ENCODE measurements at places on chromosomes 16 and 17.

GRCh38 chr17:63694229-63694949 is 5.5 kb downstream of the LIMD2 start:
- H3K27me3 ChIP-seq: peaks cover 5% of the 10 kb centered on the region
- H3K4me3 ChIP-seq: no peak overlapping the region
- peaks cover 6% of the 10 kb centered on the region for H3K4me1 ChIP-seq

GRCh38 chr16:83992624-83993023 is 24.6 kb downstream of the NECAB2 start:
- H3K27me3 ChIP-seq: peaks cover 55% of the 10 kb centered on the region
- H3K36me3 ChIP-seq: no peaks in the 10 kb centered on the region
- H3K4me3 ChIP-seq: no peak overlapping the region
- H3K4me1 ChIP-seq: peaks cover 4% of the 10 kb centered on the region
- no peak overlapping the region for H3K27ac ChIP-seq

DNA sequence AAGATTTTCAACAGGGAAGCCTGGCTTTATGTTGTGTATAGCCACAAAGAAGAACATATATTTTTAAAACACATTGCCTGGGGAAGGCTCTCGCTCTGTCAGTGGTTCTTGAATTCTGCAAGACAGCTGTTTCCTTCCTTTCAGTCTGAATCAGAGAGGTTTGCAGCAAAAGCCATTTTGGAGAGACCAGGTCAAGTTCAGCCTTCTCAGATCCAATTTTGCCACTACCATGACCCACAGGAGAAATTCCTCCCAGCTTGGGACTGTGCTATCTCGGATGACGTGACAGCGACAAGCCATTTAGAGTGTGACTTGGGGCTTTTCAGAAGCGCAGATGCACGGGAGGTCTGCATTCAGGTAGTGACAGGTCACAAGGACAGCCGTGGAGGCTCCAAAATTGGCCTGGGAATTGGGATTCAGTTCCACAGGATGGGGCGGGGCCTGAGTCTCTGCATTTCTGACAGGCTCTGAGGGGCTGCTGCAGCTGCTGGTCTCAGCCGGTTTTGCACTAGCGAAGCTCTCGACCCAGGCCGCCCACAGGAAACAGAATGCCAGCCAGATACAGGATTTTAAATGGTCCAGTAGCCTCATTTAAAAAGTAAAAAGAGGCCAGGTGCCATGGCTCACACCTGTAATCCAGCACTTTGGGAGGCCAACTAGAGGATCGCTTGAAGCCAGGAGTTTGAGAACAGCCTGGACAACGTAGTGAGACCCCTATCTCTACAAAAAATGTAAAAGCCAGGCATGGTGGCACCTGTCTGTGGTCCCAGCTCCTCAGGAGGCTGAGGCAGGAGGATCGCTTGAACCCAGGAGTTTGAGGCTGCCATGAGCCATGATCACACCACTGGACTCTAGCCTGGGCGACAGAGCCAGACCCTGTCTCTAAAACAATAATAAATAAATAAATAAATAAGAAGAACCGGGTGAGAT is 196.6 kb upstream of the CIBAR2 start:
- peaks cover 7% of the 10 kb centered on the region for H3K4me1 ChIP-seq
- H3K4me3 ChIP-seq: no peak overlapping the region
- H3K36me3 ChIP-seq: no peaks in the 10 kb centered on the region
- H3K27me3 ChIP-seq: no peaks in the 10 kb centered on the region
- H3K27ac ChIP-seq: peak overlapping the region; percentile 28

- no peaks in the 10 kb centered on the region for H3K4me1 ChIP-seq
- peaks cover 31% of the 10 kb centered on the region for H3K36me3 ChIP-seq
- no peak overlapping the region for H3K4me3 ChIP-seq
- no peak for DNase-seq
- no peaks in the 10 kb centered on the region for H3K27me3 ChIP-seq
- H3K27ac ChIP-seq: no peak overlapping the region
These were observed 23.3 kb downstream of the GPR179 start for GRCh38 chr17:38320482-38320881.

GRCh38 chr16:74936902-74937560 is 47.9 kb downstream of the WDR59 start:
- H3K27ac ChIP-seq: no peak overlapping the region
- DNase-seq: no peak
- H3K27me3 ChIP-seq: no peaks in the 10 kb centered on the region
- H3K4me1 ChIP-seq: no peaks in the 10 kb centered on the region

DNA sequence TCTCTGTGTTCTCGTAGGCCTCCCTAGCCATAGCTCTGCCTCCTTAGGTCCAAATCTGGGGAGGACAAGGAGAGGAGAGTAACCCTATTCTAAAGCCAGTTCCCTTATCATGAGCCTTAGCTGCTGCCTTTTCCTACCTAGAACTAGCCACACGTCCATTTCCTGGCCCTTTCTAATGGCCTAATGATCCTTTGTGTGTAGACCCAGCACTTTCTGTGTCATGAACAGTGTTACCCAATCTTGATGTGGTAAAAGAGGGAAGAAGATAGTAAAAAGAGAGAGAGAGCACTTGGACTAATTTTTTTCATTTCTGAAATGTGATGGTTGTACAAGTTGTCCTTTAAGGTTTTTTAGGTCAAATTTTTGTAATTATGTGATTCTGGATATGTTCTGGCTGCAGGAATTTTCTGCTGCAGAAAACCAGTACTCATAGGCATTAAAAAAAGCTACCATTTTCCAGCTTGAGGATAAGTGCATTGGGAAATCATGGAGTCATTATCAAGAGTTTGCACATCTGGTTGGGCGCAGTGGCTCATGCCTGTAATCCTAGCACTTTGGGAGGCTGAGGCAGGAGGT is 18.2 kb downstream of the CASC3 start:
- H3K27ac ChIP-seq: no peak overlapping the region
- no peaks in the 10 kb centered on the region for H3K27me3 ChIP-seq
- DNase-seq: no peak
- no peak overlapping the region for H3K4me3 ChIP-seq
- peaks cover 4% of the 10 kb centered on the region for H3K4me1 ChIP-seq

DNA sequence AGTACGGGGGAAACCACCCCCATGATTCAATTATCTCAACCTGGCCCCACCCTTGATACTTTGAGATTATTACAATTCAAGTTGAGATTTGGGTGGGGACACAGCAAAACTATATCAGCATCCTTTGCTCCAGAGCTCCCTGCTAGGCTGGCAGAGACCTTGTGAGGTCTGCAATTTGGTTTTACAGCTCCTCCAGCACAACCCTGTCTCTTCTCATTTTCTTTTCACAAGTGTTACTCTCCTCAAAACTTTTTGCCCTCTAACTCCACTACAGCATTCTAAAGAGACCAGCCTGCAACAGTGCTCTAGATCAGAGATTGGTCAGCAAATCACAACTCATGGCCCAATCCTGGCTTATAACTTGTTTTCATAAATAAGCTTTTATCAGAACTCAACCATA is 114.0 kb downstream of the USP31 start:
- no peaks in the 10 kb centered on the region for H3K36me3 ChIP-seq
- H3K27ac ChIP-seq: no peak overlapping the region
- H3K27me3 ChIP-seq: peaks cover 9% of the 10 kb centered on the region

GRCh38 chr17:67440277-67441051 is 63.4 kb downstream of the PITPNC1 start:
- H3K27ac ChIP-seq: peak overlapping the region; percentile 71

GRCh38 chr16:69871708-69872107 is 79.4 kb upstream of the CLEC18A start:
- H3K27me3 ChIP-seq: no peaks in the 10 kb centered on the region
- peaks cover 32% of the 10 kb centered on the region for H3K36me3 ChIP-seq
- H3K27ac ChIP-seq: no peak overlapping the region
- no peak overlapping the region for H3K4me3 ChIP-seq
- no peak for DNase-seq

DNA sequence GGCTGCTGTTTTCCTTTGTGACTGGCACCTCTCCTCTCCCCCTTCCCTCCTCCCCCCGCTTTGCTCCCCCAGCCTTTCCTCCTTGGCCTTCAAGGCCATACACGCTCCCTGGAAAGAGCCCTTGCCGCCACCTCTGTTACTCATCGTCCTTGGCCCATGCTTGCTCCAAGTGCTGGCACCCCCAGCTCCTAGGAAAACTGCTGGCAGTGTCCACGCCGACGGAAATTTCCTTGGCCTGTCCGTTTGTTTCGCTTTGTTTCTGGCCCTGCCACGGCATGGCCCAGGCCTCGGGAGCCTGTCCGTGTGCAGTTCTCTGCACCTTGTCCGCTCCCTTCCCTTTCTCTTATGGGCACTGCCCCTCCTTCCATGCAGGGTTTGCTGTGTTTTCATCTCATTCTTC is 18.0 kb downstream of the CA5A start:
- no peaks in the 10 kb centered on the region for H3K36me3 ChIP-seq
- H3K4me1 ChIP-seq: no peaks in the 10 kb centered on the region
- no peak for DNase-seq
- no peak overlapping the region for H3K27ac ChIP-seq
- peaks cover 3% of the 10 kb centered on the region for H3K27me3 ChIP-seq
- no peak overlapping the region for H3K4me3 ChIP-seq

DNA sequence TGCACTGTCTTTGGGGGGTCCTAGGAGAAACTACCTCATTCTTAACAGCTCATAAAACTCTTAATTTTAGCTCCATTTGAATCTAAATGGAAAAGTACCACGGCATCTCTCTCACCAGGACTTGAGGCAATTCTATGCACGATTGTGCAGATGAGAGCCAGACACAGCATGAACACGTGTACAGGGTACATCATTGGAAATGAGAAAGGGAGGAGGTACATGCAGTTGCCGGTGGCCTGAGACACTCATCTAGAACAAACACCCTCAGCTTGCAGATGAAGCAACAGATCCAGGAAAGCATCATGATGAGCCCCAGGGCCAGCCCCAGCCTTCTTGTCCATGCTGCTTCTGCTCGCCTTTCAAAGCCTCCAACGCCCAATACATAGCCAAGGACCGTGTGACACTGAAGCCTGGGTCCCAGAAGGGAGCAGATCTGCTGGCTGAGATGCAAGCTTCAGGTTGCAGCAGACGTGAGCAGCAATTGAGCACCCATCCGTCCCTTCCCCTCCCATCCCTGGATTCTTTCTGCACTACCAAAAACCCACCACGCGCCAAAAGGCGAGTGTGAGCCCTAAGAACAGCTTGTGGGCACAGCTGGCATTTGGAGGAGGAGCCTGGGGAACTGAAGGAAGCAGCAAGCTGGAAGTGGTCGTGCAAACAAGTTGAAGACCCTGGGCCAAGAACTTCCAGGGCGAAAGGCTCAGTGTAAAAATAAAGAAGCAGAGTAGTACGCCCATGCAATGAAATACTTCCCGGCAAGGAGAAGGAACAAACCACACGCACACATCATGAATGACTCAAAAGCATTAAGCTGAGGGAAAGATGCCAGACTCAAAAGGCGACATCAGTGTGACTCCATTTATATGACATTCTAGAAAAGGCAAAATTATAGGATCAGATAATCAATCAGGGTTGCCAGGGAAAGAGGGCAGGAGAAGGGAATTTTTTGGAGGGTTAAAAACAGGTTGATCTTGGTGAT is 7.3 kb upstream of the RCVRN start:
- no peaks in the 10 kb centered on the region for H3K4me1 ChIP-seq
- H3K4me3 ChIP-seq: no peak overlapping the region
- no peaks in the 10 kb centered on the region for H3K36me3 ChIP-seq
- no peaks in the 10 kb centered on the region for H3K27me3 ChIP-seq

GRCh38 chr16:20122011-20122410 is 48.3 kb upstream of the GPR139 start:
- no peak for DNase-seq
- H3K4me3 ChIP-seq: no peak overlapping the region
- H3K4me1 ChIP-seq: no peaks in the 10 kb centered on the region
- no peaks in the 10 kb centered on the region for H3K36me3 ChIP-seq
- no peak overlapping the region for H3K27ac ChIP-seq
- H3K27me3 ChIP-seq: no peaks in the 10 kb centered on the region

DNA sequence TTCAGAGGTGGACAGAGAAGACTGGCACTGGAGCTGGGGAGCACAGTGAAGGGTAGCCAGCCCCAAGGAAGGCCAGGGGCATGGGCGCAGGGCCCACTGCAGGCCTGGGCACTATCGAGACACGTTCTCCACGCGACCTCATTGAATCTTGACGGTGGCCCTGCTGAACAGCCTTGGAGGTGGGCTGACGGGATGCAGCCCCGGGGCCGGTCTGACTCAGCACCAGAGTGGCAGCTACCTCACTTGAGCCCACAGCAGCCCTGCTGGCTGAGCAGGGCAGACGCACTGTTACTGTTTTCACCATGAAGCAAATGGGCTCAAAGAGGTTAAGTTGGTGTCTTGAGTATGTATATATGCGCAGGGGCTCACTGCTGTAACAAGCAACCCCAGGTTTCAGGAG is 78.8 kb upstream of the FOXF1 start:
- no peaks in the 10 kb centered on the region for H3K36me3 ChIP-seq
- peaks cover 6% of the 10 kb centered on the region for H3K4me1 ChIP-seq
- peak overlapping the region; percentile 84 for H3K27ac ChIP-seq
- H3K4me3 ChIP-seq: no peak overlapping the region
- DNase-seq: no peak
- H3K27me3 ChIP-seq: no peaks in the 10 kb centered on the region

- no peaks in the 10 kb centered on the region for H3K27me3 ChIP-seq
- H3K4me3 ChIP-seq: no peak overlapping the region
- H3K27ac ChIP-seq: no peak overlapping the region
- H3K4me1 ChIP-seq: no peaks in the 10 kb centered on the region
- no peak for DNase-seq
- no peaks in the 10 kb centered on the region for H3K36me3 ChIP-seq
These were observed 515.3 kb upstream of the CA10 start for GRCh38 chr17:52673791-52674190.

- no peak overlapping the region for H3K4me3 ChIP-seq
- no peaks in the 10 kb centered on the region for H3K27me3 ChIP-seq
- H3K4me1 ChIP-seq: peaks cover 4% of the 10 kb centered on the region
- DNase-seq: no peak
- H3K36me3 ChIP-seq: peaks cover 6% of the 10 kb centered on the region
These were observed 17.6 kb downstream of the APPBP2 start for GRCh38 chr17:60508384-60508980.

All from transverse colon (tissue), 4 donors.